ENCODE measurements at places on chromosomes 5 and 9.
A peak's percentile ranks its signal among the peaks of the same experiment; 100 is the strongest.

GRCh38 chr9:27003426-27004077, 1.9 kb downstream of the LRRC19 start:
- no peak for DNase-seq

- DNase-seq, result no peak
These were observed 63.6 kb downstream of the SNX18 start for GRCh38 chr5:54580997-54581811.

DNA sequence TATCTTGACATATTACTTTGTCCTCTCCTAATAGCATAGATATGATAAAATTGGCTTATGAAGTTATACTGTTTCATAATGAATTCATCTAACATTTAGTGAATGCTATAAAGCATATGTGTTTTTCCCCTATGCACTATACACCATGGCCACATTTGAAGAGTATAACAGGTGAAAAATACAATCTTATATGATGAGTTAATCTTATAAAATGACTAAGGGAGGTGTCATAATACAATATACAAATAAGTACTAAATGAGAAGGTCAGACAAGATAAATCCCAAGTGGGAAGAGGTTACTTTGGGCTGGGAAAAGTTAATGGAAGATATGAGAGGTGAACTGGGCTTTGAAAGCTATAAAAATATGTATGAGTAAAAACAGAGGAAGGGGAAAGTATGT, 174.4 kb downstream of the PCSK1 start:
- DNase-seq, result no peak

DNA sequence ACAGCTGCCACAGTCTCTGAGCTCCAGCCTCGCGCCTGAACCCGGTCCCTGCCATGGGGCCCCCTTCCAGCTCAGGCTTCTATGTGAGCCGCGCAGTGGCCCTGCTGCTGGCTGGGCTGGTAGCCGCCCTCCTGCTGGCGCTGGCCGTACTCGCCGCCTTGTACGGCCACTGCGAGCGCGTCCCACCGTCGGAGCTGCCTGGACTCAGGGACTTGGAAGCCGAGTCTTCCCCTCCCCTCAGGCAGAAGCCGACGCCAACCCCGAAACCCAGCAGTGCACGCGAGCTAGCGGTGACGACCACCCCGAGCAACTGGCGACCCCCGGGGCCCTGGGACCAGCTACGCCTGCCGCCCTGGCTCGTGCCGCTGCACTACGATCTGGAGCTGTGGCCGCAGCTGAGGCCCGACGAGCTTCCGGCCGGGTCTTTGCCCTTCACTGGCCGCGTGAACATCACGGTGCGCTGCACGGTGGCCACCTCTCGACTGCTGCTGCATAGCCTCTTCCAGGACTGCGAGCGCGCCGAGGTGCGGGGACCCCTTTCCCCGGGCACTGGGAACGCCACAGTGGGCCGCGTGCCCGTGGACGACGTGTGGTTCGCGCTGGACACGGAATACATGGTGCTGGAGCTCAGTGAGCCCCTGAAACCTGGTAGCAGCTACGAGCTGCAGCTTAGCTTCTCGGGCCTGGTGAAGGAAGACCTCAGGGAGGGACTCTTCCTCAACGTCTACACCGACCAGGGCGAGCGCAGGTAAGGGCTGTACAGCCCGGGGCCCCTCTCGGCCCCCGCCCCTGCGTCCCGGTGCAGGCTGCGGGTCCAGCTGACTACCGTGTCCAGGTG, 509 bp downstream of the LVRN start:
- no peak for DNase-seq

DNA sequence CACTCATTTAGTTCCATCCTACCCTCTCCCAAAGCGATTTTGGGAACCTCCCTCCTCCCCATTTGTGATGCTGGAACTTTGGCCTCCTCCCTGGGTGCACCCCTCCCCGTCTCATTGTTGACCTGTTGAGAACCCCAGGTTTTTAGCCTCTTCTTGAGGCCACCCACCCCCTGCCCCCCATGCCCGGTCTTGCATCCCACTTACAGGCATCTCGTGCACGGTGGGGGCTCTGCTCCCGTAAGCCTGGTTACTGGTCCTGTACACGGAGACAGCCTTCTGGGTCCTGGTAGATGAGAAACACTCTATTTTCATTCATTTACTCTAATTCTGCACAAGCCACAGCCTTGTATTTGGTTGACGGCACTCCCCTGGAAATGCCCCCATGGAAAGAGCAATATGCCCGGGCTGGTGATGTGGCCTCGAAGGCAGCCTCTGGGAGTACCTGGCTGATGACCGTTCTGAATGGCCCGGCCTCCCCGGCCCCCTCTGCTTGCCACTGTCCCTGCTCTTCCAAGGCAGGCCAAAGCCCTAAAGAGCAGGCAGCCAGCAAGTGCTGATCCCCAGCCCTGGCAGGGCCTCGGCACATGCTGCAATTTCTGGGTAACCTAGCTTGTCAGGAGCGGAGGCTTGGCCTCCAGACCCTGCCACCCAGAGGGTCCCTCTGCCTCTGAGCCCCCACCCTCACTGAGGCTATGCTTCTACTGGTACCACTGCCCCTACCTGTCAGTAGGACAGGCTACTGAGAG, 1.9 kb upstream of the MRPS2 start:
- DNase-seq, result no peak

DNA sequence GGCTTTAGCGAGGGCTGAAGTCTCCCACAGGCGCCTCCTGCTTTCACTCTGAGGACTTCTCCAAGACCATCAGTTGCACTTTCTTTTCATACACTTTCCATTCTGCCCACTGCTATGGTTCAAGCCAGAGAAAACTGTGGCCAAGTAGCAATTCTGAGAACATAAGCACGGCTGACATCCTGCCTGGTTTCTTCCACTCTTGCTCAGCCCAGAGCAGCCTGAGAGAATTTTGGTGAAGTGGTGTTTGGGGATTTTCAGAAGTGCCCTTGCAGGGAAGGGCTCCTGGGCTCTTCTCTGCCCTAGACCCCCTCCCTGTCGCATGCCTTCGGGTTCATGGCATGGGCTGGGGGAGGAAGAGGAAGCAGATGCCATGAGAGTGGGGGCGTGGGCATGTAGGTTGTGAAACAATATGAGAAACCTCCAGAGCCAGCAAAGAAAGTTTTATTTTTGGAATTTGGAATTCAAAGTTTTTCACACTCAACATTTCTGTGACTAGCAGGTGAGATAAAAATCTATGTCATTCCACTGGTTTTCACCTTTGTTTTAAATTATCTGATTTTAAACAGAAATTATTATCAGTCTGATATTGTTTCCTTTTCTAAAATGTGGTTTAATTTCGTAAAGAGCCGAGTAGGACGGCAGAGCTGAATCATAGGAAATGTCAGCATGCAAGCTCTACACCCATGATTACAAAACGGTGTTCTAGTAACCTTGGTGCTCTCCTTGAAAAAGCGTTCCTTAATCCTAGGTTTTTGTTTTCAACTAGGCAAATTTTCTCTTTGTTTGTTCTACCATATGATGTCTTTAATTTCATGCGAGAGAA, 27.8 kb upstream of the TNFSF8 start:
- DNase-seq, result peak; percentile 31

DNA sequence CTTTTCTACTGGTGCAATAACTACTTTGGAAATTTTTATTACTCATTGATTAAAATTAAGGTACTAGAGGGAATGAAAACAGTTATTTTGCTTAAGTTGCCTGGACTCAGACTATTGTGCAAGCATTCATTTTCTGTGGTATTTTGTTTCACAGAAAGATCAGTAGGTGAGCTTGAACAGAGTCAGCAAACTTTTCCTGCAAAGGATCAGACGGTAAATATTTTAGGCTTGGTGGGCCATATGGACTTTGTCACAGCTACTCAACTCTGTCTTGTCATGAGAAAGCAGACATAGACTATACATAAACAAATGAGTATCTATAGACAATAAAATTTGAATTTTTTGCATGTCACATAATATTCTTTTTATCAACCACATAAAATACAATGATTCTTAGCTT, 1036.4 kb downstream of the NR2F1-AS1 start:
- DNase-seq, result no peak

DNA sequence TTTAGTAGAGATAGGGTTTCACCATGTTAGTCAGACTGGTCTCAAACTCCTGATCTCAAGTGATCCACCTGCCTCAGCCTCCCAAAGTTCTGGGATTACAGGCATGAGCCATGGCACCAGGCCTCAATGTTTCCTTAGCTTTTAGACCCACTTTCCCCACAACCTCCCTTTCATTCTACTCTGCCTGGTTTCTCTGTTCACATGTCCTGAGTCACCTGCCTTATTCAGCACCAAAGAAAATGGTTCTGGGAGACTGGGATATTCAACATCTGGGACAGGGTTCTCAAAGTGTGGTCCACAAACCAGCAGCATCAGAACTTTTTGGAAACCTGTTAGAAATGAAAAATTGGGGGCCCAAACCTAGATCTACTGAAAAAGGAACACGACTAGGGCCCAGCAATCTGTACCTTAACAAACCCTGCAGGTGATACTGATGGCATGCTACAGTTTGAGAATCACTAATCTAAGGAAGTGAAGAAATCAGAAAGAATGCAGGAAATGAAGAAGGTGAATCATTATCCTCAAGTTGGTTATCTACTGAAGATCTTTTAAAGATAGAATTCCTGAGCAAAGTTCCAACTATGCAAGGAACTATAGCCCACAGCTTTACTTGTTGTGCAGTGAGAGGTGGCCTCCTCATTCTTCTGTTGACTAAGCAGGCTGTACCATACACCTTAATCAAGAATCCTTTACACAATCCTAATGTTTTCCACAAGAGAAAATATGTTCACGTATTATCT, 51.8 kb upstream of the CTNNAL1 start:
- no peak for DNase-seq

GRCh38 chr5:176388003-176388443, 375 bp downstream of the NOP16 start:
- no peak for DNase-seq

DNA sequence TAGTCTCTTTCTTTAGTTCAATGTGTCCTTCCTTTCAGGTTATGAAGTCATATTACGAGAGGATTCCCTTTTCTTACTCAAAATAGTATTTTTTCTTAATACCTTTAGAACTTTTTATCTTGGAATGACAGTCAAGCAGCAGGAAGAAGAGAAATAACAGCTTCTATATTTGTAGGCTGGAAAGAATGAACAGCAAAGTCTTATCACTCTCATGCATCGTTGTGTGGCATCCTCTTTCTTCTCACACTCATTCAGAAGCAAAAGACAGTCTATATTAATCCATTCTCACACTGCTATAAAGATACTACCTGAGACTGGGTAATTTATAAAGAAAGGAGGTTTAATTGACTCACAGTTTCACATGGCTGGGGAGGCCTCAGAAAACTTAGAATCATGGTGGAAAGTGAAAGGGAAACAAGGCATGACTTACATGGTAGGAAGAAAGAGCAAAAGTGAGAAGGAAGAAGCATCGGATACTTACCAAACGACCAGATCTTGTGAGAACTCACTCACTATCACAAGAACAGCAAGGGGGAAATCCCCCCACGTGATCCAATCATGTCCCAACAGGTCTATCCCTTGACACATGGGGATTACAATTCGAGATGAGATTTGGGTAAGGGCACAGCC, 1646.1 kb upstream of the CDH6 start:
- DNase-seq, result no peak

DNA sequence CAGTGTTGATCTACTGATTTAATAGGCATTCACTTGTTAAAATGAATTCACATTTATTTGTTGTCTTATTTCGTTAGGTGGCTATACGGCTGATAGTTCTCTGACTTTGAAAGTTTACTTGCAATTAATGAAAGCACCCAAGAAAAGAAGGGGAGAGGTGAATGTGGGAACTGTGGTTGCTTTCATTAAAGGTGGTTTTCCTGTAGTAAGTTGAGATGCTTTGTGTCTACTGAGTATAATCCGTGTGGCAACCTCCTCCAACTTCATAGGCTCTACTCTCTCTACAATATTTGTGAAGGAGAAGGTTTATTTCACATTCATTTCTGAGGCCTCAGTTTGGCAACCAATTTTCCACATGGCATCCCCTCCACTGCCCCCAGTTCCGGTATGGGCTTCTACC, 12.8 kb upstream of the MACIR start:
- DNase-seq, result no peak

- no peak for DNase-seq
These were observed 168.5 kb downstream of the RAB3C start for GRCh38 chr5:58751222-58751837.

DNA sequence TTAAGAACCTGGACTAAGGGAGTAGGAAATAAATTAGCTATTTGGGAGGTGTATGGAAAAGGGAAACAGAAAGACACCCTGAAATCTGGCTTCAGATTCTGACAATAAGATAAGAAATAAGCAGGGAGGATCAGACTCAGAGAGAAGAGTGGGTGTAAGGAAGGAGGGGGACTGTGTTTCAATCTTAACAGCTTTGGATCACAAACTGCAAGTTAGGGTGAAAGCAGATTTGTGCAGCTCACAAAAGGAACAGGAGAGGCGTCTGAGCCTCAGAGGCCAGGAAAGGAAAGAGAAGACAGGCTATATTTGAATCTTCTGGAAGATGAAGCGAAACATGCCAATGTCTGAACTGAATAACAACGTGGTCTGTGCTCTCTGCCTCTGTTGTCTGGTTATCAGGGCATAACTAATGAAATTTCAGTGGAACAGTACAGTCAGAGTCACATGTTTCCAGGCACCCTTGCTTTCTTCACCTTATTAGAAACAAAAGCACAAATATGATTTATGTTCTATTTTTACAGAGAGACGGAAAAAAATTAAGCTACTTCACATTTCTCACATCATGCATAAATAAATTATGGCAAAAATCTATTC, 26.6 kb downstream of the SGTB start:
- DNase-seq, result no peak

- DNase-seq, result no peak
These were observed 92.1 kb downstream of the TLE4 start for GRCh38 chr9:79663878-79664277.

All from stimulated activated CD4-positive, alpha-beta T cell treated with anti-CD3 and anti-CD28 coated beads, TNF-alpha, amount 100 ng/mL, for 1 hour (primary cell).